ENCODE measurements at places on chromosomes 7 and 10.

DNA sequence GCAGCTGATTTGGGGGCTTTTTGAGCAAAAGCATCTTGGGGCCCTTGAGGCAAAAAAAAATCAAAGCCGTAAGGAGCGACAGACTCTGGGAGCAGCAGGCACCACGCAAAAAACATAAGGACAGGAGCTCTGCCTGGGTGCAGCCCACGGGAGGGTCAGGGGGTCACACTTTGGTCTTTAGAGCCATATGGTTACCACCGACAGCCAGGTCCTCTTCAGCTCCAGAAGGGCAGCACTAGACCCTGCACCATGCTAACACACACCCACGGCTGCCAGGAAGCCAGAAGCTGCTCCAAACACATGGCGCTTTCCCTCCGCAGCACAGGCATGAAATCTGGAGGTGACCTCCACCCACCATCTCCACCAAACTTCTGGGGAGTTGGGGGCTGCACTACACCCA, 47.1 kb downstream of the RSU1 start:
- DNase-seq: no peak

GRCh38 chr7:76225379-76225778, 23.7 kb downstream of the SRRM3 start:
- no peak for DNase-seq

DNA sequence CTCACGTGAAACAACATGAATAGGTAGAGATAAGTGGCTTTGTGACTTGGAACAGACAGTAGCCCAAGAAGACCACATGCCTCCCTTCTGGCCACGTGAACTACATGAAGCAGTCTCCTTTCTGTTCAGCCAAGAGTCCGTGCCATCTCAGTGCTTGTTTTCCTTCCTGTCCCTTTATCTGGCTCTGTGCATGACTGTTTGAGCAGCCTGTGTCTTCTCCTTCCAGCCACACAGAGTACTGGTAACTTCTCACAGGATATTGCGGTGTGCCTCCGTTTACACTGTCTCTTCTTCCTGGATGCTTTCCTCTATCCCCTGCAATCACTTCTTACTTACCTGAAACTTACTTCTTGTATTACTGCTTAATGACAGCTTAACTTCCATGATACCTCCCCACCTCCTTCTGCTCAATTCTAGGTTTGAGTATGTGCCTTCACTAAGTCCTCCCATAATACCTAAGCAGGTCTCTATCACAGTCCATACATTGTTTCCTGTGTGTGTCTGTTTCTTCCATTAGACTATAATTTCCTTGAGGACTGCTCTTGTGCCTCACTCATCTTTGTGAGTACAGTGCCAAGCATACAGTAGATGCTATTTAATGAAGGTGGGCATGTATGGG, 748.7 kb downstream of the AUTS2 start:
- no peak for DNase-seq

DNA sequence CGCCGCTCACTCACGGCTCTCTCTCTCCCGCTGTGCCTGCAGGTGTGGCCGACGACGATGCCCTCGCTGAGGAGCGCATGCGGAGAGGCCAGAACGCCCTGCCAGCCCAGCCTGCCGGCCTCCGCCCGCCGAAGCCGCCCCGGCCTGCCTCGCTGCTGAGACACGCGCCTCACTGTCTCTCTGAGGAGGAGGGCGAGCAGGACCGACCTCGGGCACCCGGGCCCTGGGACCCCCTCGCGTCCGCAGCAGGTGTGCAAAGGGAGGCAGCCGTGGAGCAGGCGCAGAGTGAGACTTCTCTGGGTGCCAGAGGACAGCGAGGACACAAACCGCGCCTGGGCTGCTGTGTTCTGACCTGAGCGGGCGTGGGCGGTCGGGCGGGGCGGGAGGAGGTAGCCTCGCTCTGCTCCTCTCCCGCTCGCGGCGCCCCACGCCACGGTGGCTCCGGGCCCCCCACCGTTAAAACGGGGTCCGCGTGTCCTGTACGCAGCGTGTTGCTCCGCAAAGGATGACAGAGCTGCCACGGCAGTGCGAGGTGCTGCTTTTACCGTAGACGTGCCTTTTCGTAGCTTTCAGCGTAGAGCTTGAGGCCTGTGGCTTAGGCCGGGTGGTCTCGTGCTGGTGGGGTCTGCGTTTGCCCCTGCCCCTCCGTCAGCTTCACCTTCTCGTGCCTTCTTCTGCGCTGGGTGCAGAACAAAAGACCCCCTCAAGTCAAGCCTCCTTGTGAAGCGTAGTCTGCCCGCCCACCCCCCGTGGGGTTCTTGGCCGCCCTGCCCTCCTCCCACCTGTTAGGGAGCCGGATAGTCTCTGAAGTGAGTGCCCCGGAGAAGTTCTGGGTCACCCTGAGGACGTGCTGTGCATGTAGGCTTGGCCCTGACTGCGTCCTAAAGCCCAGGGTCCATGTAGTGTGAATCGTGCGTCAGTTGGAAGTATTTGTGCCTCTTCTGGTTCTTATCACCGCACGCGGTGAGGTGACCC, 73.2 kb downstream of the DNAJB6 start:
- DNase-seq: no peak

- DNase-seq: no peak
Measured at GRCh38 chr7:44175730-44176129, 13.5 kb downstream of the GCK start.

DNA sequence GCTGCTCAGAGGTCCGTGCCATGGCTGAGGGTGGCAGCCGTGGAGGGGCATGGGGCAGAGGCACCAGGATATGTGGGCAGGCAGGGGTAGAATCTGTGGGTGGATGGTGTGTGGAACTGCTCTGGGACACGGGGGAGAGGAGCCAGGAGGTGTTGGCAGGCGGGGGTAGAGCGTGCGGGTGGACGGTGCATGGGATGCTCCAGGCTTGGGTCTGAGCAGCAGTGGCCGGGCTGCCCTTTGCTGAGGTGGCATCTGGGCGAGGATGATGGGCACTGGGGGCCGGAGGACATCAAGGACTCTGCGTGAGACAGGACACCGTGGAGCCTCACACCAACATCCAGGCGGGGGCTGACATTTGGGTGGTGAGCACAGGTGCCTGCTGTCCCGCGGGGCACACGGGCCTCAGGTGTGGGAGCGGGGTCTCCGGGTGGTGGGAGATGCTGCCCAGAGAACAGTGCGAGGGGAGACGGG, 46.2 kb downstream of the JAKMIP3 start:
- no peak for DNase-seq

DNA sequence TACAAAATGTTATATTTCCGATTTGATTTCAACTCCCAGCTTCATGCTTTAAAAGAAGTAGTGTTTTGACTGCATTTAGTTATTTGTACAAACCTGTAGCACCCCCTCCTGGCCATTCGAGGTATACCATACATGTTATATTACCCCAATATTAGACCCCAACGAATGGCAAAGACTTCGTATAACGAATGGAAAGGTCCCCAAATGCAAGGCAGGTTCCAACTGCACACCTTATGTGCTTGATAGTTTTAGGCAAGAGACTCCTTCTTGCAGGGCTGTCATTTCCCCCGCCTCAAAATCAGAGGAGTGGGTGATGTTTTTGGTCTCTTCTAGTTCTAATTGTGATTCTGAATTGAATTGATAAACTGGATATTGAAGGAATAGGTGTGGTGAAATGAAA, 101.1 kb upstream of the TARP start:
- peak; percentile 2 for DNase-seq

GRCh38 chr10:100909501-100910263, 3.1 kb upstream of the SLF2 start:
- no peak for DNase-seq

- no peak for DNase-seq
Measured at GRCh38 chr7:82616059-82616728, 172.6 kb upstream of the CACNA2D1 start.

DNA sequence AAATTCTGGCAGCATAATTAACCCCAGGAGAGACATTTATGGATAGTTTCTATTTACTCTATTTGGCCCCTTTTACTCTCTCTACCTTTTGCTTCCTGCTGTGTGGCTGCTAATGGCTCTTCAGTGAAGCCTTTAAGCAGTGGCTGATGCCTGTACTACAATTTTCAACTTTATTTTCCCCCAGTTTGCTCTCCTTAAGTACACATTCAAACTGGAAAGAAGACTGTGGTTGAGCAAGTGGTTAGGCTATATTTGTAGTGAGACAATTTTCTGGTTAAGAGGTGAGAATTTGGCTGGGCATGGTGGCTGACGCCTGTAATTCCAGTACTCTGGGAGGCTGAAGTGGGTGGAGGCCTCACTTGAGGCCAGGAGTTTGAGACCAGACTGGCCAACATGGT, 8.5 kb upstream of the RSBN1L start:
- DNase-seq: no peak

- no peak for DNase-seq
Measured at GRCh38 chr10:112182784-112183328, 709 bp downstream of the GPAM start.

GRCh38 chr10:17784688-17785087, 24.5 kb upstream of the MRC1 start:
- no peak for DNase-seq

- no peak for DNase-seq
Measured at GRCh38 chr10:71135236-71135635, 77.1 kb upstream of the UNC5B start.

- no peak for DNase-seq
Measured at GRCh38 chr7:830069-830468, 2.2 kb upstream of the SUN1 start.

- DNase-seq: peak; percentile 55
Measured at GRCh38 chr7:5586279-5586962, 162.8 kb upstream of the TNRC18 start.

GRCh38 chr7:901388-902154, 25.2 kb downstream of the GET4 start:
- peak; percentile 92 for DNase-seq

- no peak for DNase-seq
Measured at GRCh38 chr10:6643962-6644361, 63.9 kb upstream of the PRKCQ start.

DNA sequence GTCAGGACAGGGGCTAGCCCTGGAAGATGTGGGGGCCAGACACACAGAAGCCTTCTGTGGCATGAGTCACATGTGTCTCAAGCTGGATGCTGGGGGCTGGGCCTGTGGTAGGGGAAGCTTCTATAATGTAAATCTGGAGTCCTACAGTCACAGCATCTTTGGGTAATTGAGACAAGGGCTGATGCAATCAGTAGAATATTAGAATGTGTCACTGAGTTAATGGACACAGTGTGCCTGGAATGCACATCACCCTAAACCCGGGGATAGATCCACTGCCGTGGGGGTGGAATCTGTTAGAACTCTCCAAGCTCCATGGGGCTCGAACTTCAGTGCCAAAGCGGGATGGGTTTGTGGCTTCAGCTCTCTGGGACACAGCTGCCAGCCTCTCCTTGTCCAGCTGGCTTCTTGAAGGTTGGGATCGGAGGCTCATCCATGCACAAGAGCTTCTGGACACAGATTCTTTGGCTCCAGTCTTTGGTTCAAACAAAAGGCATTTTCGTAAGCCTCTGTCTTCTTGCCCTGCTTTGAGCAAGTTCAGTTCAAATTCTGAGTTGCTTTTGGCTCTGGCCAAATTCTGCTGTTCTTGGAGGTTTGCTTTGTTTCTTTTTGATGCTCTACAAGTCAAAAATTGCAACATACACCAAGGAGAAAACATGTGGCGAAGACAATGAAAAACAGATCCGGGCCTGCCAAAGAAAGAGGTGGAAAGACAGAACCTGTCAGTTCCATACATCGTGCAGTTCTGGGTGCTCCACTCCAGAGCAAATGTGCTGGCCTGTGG, 194.8 kb upstream of the ZNF32 start:
- DNase-seq: no peak

GRCh38 chr10:126906704-126907422, 1.6 kb downstream of the DOCK1 start:
- DNase-seq: no peak

GRCh38 chr10:103547391-103547946, 54.0 kb downstream of the NEURL1 start:
- DNase-seq: no peak

DNA sequence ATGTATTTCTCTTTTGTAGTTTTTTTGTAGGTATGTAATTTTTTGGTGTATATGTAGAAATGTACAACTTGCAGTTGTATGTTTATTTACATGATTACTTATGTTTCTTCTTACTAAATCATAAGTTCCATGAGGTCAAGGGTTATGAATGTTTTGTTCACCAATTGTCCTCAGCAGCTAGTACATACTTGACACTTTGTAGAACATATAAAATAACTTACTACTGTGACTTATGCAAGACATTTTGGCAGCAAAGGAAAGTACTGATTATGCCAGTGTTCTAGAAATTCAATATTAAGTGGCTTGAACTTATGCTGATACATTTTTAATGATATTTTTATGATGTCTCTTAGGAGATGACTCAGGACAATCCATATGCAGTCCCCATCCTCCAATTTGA, 209.6 kb downstream of the DKK1 start:
- no peak for DNase-seq

- no peak for DNase-seq
Measured at GRCh38 chr10:70234668-70235447, 1.6 kb upstream of the PPA1 start.

DNA sequence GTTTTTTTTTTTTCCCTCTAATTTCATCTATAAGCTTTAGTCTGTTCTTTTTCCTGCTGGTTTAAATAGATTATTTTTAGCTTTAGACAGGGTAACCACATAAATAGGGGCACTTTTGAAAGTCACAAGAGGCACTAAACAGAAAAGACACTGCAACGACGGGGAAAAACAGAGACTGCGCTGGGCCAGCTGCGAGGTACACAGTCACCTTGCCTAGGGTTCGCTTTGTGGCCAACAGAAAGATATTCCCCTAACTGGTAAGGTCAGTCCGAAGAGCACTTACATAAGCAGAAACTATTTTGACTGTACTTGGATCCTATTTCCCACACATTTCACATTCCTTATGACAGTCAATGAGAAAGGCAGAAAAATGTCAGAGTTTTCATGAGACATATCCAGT, 175.6 kb upstream of the PHF14 start:
- DNase-seq: no peak

- DNase-seq: no peak
Measured at GRCh38 chr7:136278057-136278456, 300.9 kb upstream of the MTPN start.

DNA sequence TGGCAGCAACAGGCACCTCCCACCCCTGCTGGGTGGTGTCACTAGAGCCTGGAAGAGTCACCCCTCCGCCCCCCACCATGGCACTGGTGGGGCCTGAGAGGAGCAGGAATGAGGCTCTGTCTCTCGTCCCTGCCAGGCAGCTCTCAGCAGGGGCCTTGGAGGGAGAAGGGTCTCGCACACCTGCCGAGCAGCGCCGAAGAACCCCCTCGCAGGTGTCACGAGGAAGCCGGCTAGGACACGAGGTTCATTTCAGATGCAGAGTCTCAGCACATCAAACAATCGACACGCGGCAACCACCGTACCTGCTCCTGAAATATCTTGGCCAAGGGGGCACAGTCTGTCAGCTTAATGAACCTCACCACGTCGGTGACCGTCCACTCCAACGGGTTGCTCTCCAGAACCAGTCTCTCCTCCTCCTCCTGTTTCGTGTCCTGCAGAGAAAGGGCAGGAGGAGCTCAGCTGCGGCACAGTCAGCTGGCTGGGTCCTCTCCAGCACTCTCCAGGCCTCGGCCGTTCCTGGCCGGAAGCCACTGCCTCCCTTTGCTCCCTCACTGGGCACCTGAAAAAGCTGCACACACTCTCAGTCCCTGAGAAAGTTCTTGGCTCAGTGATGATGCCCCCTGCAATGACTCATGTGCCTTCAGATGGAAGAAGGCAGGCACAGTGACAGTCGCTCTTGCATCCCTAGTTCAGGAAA, 240.1 kb downstream of the SFMBT2 start:
- DNase-seq: no peak

GRCh38 chr10:90845726-90846125, 12.1 kb downstream of the HTR7 start:
- no peak for DNase-seq

- DNase-seq: no peak
Measured at GRCh38 chr10:133018491-133018890, 69.2 kb upstream of the ADGRA1 start.

Measured in SHP77 treated with DMSO at 0.1 percent for 48 hours (cell line).